EL (cell line): ENCODE measurements at places on chromosomes 4 and X.
A peak's percentile ranks its signal among the peaks of the same experiment; 100 is the strongest.

DNA sequence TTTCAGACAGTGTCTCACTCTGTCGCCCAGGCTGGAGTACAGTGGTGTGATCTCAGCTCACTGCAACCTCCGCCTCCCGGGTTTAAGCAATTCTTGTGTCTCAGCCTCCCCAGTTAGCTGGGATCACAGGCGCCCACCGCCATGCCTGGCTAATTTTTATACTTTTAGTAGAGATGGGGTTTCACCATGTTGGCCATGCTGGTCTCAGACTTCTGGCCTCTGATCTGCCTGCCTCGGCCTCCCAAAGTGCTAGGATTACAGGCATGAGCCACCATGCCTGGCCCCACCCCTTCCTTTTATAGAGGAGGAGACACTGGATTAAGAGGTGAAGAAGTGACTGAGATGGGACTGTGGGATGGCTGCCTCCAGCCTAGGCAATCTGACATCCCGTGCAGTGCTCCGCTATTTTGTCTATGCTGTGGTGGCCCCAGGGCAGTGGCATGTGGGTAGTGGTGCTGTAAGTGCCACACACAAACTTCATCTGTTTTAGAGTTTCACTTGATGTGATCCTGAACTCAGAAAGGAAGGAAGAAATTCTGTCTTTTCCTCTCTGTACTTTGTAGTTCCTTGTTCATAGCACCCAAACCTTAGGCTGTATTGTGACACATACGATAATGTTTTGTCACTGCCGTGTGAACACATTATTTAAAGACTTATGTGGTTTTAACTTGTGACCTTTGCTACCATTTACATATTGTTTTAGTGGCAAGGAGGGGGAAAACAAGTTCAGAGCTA is 48.9 kb downstream of the FNIP2 start:
- DNase-seq: no peak

DNA sequence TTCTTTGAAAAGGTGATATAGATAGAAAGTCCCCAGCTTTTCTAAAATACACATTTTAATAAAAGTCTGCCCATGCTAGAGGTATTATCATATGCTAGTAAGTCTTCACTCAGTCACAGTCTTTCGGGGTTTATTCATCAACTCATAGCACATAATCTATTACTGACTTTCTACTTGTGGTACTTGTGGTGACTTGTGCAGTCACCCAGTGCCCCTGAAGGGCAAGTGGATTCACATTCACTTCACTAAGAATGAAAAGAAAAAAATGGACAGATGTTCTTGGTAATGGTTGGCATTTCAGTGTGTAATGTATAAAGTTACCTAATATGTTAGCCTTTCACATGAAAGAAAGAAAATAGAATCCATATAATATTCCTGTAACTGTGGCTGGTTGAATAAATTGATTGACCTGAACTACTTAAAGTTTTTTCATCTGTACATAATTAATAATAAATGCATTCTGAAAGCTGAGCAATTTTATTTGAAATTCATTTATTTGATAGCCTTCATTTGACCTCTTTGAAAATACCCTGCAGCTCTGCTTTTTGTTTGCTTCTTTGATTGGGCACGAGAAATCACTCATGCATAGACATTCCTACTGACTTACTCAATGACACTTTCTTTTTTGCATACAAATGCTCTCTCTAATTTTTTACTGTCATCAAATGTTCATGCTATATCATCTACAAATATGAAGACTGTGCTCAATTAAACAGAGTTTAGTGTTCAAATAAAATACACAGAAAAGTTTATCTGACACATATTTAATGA is 39.5 kb upstream of the ZNF330 start:
- DNase-seq: peak; percentile 17

DNA sequence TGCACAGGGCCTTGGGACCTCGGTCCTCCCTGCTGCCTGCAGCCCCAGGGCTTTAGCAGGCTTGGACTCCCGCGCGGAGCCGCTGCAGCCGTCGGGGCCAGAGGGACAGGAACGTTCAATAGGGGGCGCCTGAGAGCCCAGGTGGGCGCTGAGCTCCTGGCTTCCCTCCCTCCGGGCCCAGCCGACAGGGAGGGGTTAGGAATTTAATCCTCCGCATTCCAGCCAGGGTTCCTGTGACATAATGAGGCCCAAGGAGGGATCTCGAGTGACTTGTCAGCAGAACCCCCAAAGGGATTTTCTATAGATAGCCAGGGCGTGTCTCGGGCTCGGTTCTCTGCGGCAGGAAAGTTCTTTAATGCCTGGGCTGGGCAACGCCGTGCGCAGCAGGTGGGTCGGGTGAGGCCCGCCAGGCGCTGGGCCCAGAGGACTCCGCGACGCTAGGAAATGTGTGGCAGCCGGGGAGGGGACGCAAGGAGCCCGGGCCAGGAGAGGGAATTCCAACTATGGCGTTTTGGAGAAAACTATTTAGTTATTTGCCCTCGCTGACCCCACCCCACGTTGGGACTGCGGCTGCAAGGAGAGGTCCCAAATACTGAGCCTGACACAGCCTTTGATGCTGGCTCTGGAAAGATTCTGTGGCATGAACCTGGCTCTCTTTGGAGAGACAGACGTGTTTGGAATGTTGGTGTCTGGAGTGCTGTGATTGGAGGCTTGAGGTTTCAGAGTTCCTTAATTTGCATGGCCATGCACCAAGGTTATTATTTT is 285.2 kb upstream of the GATB start:
- DNase-seq: peak; percentile 36

DNA sequence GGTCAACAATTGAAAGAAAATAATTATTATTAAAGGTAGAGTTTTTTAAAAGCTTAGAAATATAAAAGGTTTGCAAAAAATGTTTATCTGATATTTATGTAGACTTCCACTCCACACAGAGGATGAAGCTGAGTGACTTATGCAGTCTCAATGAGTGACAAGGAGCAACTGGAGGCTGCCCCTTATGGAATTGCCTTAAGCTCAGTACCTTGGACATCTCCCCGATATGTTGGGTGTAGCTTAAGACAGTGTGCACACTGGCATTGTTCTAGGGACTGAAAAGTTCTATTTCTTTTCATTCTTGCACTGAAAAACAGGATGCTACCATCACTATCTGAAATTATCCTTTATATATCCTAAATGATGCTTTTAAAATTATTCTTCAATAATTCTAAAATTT is 292.1 kb downstream of the PRDM5 start:
- DNase-seq: no peak

- no peak for DNase-seq
These were observed 81.5 kb upstream of the NKX1-1 start for GRCh38 chr4:1487761-1488160.
